ENCODE measurements at places on chromosomes 16 and 17. TPM values are rescaled to one million over a fixed set of nuclear protein-coding genes. Genes with fewer than 3 reads are reported as not detected.

- DNase-seq, result no peak
These were observed 61.1 kb downstream of the SIAH1 start for GRCh38 chr16:48323783-48324775.

DNA sequence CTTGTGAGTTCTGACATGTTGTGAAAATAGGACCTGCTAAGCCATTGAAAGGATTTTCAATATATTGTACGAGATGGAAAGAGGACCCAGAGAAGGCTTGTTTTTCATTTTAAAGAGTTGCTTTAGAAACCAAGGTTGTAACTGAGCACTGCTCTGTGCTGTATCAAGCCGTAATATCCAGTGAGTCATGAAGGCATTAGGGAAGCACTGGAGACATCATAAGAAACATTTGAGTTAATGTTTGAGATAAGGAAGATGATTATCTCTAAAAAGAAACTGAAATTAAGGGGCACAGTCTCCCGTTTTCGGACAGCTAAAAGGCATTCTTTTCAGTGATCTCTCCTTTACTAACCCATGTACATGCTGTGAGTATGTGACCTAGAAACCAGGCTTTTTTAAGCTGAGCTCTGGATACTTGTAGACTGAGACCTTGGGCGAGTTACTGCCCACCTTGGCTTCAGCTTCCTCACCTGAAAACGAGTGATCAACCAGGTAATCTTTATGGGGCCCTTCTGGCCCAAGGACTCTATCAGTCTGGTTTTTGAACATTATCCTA, 149.2 kb upstream of the TBX2 start:
- DNase-seq, result no peak

DNA sequence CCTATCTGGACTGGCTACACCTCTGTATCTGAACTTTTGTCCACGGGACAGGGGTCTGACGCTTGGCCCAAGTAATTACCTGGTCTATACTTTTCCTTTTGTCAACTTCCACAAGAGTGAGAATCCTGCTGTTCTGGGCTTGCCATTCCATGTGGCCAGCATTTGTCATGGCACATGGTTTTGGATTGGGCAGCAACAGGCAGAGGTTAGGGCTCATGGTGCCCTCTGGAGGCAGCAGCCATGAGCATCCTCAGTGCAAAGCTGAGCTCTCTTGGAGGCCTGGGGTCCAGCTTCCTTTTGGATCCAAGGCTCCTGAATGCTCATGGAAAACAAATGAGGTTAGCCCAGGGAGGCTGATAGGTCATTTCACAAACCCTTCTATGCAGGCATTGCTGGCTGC, 7.5 kb upstream of the EDC4 start:
- DNase-seq, result no peak

DNA sequence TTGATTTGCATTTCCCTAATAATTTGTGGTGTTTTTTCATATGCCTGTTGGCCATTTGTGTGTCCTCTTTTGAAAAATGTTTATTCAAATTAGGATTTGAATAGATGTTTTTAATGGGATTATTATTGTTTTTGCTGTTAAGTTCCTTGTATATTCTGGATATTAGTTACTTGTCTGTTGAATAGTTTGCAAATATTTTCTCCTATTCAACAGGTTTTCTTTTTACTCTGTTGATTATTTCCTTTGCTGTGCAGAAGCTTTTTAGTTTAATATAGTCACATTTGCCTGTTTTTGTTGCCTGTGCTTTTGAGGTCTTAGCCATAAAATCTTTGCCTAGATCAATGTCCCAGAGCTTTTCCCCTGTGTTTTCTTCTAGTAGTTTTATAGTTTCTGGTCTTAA, 9.6 kb downstream of the GDE1 start:
- DNase-seq, result no peak

GRCh38 chr17:80471922-80472321, 4.5 kb downstream of the NPTX1 start:
- DNase-seq, result no peak

DNA sequence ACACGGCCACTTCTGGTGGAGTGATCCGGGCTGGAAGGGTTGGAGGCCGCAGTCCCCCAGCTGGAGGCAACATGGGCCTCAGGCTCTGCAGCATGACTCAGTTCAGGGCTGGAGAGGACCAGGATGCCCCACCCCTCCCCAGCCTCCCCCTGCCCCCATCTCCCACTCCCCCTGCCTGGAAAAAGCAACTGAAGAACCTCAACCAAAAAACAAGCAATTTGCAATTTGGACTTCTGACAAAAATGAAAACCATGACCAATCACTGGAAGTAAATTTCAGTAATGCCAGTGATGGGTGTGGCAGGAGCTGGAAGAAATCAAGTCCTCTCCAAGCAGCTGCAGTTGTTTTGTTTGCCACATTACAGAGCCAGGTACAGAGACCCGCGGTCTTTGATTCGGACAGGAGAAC, 6.6 kb upstream of the MIF4GD start:
- no peak for DNase-seq

Gene C17orf78
- not detected for total RNA-seq
